ENCODE measurements at places on chromosomes 5 and 9. TPM values are rescaled to one million over a fixed set of nuclear protein-coding genes. Genes with fewer than 3 reads are reported as not detected.

DPP7 gene
- total RNA-seq: 6.4 TPM

SPINK13 gene
- total RNA-seq: not detected

PRDM9 gene
- total RNA-seq: not detected

GLRA1 gene
- not detected for total RNA-seq

ZBTB26 gene
- total RNA-seq: 3.2 TPM

SVEP1 gene
- total RNA-seq: not detected

GRCh38 chr9:37004424-37004935, 29.6 kb downstream of the PAX5 start:
- DNase-seq: no peak

DNA sequence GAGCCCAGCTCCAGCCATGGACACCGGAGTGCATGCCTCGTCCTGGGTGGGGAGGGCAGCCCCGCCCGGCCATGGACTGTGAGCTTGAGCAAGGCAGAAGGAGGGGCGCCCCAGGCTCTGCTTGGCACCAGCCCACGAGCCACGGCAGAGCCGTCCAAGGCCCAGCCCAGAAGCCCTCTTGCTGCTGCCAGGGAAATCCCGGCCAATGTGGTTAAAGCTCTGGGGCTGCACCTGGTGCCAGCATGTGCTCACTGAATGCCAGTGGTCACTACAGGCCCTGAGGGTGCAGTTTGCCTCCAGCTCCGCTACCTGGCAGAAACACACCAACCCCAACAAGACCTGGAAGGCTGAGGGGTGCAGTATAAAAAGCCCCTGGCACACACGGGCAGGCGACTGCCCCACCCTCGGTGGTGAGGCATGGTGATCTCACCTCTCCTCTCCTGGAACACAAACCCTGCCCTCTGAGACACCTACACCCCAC, 11.8 kb downstream of the BRD3 start:
- DNase-seq: no peak

GRCh38 chr5:134257176-134257575, 31.3 kb upstream of the PPP2CA start:
- DNase-seq: no peak

- peak; percentile 62 for DNase-seq
Measured at GRCh38 chr5:143016777-143017516, 246.8 kb downstream of the ARHGAP26 start.

GRCh38 chr5:135887447-135887864, 8.2 kb downstream of the IL9 start:
- DNase-seq: peak; percentile 73

DNA sequence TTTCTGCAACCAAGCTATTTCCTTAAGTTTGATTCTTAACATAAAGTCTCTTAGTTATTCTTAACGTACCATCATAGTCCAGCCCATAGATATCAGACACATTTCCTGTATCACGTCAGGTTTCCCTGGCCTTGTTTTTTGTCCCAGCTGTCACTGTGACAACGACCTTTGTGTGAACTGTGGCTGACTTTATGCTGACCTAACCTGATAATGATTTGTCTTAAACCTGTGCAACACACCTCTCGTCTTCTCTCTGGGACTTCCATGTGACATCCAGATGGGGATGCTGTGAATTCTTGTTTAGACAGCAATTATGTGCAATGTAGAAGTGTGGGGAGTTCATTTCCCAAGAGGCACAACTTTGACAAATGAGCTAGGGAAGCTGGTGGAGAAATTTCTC, 662.8 kb downstream of the PTPRD start:
- DNase-seq: no peak

DNA sequence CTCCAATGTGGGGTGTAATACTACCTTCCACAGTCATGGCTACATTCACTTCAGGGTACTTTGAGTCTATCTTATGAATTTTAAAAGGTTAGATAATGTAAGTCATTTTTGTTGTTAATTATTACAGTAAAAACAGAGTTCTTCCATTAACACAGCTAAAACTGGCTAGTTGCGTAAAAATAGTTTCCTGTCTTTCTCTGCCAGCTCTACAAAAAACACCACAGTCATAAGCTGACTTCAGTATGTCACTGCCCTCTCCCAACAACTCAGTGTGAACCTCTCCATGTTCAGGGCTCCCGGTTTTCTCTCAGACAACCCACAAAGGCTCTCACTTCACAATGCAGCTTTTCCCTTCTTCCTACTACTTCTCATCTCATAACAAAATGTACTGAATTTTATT, 84.8 kb upstream of the ITGA1 start:
- no peak for DNase-seq

DNA sequence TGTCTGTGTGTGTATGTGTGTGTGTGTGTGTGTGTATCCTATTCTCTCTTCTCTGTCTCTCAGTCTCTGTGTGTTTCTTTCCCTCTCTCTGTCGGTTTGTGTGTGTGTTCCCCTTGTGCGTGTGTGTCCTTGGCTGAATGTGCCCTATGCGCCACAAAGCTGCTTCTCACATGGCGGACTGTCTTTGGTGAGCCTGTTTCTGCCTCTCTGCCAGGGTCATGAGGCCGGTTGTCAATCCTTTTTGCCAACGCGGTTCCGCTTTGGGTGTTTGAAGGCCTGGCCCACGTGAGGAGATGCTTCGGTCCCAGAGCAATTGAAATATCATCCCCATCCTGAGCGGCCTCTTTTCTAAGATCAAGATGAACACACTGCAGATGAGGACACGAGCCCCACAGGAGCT, 476.0 kb downstream of the SPATA31A7 start:
- DNase-seq: no peak

DNA sequence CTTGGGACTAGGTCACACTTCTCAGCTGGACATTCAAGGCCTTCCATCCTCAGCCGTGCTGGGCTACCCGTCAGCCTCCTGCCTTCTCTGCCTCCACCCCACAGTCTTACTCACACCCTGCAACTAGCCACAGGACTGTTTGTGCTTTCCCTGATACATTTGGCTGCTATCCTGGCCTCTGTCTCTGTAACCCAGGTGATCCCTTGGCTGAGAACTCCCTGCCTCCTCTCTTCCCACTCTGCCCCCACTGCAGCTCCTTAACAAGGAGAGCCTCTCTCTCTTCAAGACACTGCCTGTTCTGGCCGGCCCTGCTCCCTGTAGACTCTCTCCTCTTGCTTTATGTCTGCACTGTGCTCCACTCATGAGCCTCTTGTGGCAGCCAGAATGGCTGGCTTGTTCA, 120.6 kb downstream of the MSX2 start:
- no peak for DNase-seq

Data from SJSA1 (cell line).